ENCODE measurements at places on chromosomes 12 and 14.

GRCh38 chr12:33427071-33427470, 12.5 kb downstream of the SYT10 start:
- DNase-seq, result no peak

DNA sequence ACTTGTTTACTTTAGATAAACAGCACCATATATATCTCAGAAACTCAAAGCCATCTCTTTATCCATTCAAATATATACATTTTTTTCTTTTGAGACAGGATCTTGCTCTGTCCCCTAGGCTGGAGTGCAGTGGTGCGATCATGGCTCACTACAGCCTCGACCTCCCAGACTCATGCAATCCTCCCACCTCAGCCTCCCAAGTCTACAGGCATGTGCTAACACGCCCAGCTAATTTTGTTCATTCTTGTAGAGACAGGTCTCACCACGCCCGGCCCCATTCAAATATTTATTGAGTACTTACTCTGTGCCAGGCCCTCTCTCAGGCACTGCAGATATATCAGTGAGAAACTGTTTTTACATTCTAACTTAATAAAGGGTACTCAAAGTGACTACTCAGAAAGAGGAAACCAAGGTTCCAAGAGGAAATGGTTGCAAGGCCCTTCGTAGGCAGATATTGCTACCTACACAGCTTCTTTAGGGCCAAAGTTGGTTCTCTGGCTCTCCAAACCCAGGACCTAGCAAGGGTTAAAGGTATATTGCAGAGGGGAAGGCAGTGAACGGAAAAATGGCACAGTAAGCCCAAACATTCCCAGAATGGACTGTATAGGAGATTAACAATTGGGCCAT, 2.9 kb downstream of the ATXN3 start:
- DNase-seq, result no peak

DNA sequence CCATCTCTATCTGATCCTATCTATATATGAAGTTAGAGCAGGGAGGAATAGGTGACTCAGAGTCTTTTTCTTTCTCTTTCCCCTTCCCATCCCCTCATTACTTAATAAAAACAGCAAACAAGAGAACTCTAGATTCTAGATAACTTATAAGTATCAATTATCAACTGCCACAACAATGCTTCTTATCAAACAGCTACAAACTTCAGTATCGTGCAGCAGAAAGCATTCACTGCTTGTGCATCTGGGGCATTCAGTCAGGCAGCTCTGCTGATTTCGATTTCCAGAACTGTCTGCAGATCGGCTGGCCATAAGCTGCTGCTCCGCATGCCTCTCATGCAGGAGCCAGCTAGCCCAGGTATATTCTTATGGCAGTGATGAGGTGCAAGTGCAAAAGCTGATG, 19.4 kb downstream of the A2ML1 start:
- DNase-seq, result no peak

- DNase-seq, result no peak
These were observed 18.8 kb upstream of the HHIPL1 start for GRCh38 chr14:99626041-99626648.

DNA sequence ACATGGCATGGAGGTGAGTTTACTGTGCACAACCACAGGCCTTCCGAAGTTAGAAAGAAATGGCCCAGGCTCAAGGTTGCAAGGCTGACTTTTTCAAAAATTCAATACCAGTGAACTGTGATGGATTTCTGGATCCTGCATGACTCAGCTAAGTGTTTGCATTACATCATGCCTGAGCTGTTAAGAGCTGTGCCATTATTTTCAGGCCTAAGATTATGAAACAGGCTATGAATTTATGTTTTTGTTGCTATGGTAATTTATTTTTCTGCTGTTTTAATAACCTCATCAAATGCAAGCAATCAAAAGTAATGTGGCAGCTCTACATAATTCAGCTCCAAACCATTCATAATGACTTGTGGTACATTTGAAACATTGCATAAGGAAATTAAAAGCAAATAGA, 457.7 kb upstream of the TMEM132C start:
- DNase-seq, result no peak

- no peak for DNase-seq
These were observed 375.0 kb downstream of the TRHDE start for GRCh38 chr12:72647139-72647538.

- no peak for DNase-seq
These were observed 21.6 kb upstream of the MANSC4 start for GRCh38 chr12:27801630-27802029.

DNA sequence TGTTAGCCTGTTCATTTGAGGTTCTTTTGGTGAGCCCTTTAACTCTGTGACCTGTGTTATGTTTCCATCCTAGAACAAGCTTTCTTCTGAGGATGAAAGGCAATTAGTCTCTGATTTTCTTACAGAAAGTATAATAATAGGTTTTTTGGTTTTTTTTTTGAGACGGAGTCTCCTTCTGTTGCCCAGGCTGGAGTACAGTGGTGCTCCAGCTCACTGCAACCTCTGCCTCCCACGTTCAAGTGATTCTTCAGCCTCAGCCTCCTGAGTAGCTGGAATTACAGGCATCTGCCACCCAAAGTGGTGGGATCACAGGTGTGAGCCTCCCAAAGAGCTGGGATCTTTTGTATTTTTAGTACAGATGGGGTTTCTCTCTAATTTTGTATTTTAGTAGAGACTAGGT, 52.7 kb upstream of the SYNE2 start:
- DNase-seq, result no peak

- DNase-seq, result no peak
These were observed 114.1 kb downstream of the CCDC60 start for GRCh38 chr12:119448611-119449131.

DNA sequence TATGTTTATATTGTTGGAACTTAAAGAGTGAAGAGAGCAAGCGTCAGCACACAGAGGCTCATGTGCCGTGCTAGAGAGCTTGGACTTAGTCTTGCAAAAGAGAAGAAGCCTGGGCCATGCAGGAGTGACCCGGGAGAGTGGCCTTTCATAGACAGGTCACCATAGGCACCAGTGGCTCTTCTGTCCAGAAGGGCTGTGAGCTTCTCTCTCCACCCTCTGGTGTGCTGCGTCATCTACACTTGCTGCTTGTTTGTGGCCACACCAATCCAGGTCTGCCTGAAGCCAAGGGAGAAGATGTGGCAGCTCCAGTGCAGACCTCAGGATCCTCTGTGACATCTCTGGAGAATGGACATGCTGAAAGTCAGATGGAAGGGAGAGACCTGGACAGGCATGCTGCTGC, 74.4 kb downstream of the NTF3 start:
- DNase-seq, result no peak

GRCh38 chr12:131908092-131909080, 14.0 kb downstream of the ULK1 start:
- no peak for DNase-seq

- DNase-seq, result no peak
These were observed 102.2 kb downstream of the TTC6 start for GRCh38 chr14:37697489-37698121.

- no peak for DNase-seq
These were observed 5.4 kb downstream of the C1QL4 start for GRCh38 chr12:49331380-49332222.

DNA sequence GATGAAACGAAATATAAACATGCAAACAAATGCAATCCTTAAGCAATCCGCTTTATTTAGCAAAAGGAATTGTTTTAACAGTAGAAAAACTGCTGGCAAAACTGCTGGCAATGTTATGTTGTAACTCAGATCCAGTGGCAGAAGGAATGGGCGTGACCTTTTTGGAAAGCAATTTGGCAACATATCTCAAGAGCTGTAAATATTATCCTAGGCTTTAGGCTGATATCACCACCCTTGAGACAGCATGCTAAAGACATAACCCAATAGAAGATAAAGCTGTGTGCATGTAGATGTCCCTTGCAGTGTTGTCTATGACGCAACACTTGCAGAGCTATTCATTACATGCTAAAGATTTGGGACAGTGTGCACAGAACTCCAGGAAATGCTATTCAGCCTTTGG, 138.5 kb downstream of the DICER1 start:
- DNase-seq, result no peak

GRCh38 chr12:68001486-68002466, 12.5 kb downstream of the IFNG-AS1 start:
- no peak for DNase-seq

DNA sequence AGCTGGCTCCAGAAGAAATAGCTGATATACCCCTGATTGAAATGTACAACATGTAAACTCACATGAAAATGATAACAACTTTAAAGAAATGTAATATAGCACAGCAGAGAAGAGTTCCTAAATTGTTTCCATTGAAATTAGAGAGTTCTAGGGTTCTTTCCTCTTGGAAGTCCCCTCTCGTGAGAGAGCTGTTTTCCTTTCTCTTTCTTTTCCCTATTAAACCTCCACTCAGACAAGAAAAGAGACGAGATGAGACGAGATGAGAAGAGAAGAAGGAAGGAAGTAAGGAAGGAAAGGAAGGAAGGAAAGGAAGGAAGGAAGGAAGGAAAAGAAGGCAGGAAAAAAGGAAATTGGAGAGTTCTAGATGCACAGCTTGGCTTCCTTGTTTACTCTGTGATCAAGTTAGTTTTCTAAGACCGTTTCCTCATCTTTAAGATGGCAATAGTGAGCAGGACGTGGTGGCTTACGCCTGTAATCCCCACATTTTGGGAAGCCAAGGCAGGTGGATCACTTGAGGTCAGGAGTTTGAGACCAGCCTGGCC, 11.9 kb downstream of the DRAM1 start:
- DNase-seq, result no peak

DNA sequence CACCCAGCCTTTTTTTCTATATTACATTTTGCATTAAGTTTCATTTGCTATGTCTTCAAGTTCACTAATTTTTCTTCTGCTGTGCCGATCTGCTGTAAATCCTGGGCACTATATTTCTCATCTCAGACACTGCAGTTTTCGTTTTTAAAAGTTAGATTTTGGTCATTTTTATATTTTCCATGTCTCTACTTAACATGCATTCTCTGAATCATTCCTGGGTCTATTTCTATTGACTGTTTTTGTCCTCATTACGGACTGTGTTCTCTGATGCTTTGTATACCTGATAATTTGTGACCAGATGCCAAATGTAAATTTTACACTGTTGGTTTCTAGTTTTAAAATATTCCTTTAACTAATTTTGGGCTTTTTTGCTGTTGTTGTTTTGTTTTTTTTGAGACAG, 64.5 kb downstream of the R3HDM2 start:
- no peak for DNase-seq

- DNase-seq, result no peak
These were observed 137.8 kb upstream of the GSC start for GRCh38 chr14:94907626-94908261.

DNA sequence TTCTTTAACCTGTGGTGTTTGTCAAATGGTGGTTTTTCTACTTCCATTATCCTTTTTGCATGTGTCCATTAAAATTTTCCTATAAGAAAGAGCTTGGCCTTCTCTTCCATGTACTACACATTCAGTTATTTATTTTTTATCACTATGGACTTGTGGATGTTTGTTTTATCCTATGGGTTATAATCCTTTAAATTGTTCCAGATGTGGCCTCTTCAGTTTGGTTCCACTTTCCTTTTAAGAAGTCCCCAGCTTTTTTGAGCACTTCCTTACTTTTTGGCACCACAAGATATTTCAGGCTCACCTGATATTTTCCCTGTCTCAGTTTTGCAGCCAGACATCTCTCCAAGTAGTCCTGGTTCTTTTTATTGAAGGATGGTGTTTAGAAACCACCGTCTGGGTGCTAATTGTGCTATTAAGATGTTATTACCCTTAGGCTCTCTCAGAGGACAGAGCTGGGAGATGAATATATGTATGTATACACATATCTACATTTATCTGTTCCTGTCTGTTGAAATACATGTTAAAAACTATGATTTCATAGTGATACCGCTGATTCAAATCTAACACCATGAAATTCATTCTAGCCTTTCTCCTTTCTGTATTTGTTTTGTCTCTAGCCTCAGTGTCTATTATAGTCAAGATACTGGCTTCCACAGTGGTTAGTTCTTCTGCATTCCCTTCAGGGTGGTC, 408.5 kb upstream of the RGS6 start:
- no peak for DNase-seq

DNA sequence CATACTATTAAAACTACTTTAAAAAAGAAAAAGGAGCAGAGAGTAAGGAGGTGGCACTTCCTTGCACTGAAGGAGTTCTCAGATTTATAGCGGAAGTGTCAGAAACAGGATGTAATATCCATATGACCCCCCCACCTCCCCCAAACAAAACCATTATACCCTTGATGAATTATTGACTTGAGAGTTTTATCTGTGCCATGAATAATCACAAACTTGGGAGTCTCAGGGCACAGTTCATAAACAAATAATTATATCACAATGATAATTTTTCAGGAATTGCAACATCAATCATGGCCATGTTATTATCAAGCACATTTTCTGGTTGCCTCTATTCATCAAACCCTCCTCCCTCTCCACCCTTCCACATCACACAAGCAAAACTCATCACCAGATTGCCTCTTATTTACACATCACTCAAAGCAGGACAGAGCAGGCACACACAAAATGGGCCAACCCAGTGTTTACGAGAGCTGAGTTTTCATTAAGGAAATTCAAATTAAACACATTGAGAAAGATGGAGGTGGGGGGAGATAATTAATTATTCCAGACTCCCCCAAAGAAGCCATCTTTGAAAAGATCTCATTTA, 141.4 kb downstream of the EGLN3 start:
- no peak for DNase-seq

- no peak for DNase-seq
These were observed 670.3 kb upstream of the TBX3 start for GRCh38 chr12:115354007-115354890.

- no peak for DNase-seq
These were observed 28.2 kb downstream of the FOXN3 start for GRCh38 chr14:89388853-89389252.

GRCh38 chr12:123233505-123234308, 471 bp downstream of the MTRFR start:
- DNase-seq, result no peak

- DNase-seq, result no peak
These were observed 15.4 kb downstream of the TMTC1 start for GRCh38 chr12:29768372-29768771.

DNA sequence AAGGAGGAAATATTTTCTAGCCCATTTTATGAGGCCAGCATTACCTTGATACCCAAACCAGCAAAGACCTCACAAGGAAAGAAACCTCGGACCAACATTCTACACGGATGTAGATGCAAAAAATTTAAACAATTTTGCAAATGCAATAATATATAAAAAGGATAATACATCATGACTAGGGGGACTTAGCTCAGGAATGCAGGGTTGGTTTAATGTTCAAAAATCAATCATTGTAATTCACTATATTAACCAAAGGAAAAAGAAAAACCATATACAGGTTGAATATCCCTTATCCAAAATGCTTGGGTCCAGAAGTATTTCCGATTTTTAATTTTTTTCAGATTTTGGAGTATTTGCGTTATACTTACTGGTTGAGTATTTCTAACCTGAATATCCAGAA, 33.0 kb downstream of the TPCN1 start:
- no peak for DNase-seq

- DNase-seq, result no peak
These were observed 705 bp upstream of the CHGA start for GRCh38 chr14:92922155-92922735.
